AG08396 (cell line): ENCODE measurements at places on chromosomes 5 and 9.

DNA sequence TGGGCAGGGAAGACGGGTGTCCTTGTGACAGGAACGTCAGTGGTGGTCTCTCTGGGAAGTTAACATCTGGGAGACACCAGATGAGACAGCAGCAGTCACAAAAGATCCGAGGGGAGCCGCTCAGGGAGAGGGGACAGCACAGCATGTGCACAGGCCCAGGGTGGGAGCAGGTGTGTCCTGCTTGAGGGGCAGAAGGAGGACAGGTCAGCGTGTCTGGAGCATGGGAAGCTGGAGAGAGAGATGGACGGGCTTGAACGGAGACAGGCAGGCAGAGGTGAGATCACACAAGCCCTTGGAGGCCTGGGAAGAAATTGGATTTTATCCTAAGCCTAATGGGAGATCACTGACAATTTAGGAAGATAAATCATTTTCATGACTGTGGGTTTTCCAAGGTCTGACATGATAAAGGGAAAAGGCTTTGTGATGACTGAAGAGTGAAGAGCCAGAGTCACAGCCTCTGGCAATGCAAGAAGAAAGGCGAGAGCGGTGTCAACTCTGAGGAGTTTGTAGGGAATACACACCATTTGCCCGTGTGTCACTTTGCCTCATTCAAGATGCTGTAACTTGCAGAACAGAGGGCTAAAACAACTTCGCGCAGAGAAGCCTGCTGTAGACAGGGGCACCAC, 88.3 kb downstream of the FSTL4 start:
- DNase-seq, result no peak

- DNase-seq, result no peak
These were observed 18.9 kb upstream of the LRRC14B start for GRCh38 chr5:172421-172820.

GRCh38 chr9:19442240-19442639, 33.4 kb downstream of the ACER2 start:
- no peak for DNase-seq

DNA sequence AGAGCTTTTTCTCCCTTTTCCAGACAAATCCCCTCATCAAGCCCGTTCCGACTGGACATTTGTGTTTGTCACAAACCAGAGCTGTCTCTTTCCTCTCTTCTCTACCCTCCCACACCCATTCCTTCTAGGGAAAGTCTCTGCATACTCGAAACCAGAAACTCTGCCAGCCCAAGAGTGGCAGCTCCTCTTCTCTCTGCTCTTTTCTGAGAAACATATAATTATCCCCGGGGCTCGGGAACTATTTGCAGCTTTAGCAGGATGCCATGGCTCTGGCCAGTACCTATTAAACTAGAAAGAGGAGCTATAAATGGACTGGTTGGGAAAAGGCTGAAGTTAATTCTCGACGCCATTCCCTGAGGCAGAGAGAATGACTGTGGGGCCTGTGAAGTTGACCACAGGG, 82.6 kb downstream of the SH3PXD2B start:
- no peak for DNase-seq

DNA sequence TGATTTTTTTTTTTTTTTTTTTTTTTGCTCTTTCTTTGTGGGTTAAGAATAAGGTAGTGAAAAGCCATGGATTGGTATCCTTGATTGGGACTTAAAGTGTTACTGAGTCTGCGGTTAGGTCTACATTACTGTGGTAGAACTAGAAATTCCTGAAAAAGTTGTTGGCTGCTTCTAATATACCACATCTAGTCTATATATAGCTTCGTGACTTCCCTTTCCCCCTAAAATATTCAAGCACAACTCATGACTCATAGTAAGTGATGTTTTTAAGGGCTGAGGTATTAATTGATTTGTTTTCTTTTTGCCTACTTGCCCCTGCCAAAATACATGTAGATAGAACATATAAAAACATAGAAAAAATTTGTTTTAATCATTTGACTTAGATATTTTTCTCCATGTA, 247.6 kb downstream of the TMEM232 start:
- peak; percentile 42 for DNase-seq

GRCh38 chr5:99795031-99795430, 740.1 kb upstream of the FAM174A start:
- DNase-seq, result no peak

DNA sequence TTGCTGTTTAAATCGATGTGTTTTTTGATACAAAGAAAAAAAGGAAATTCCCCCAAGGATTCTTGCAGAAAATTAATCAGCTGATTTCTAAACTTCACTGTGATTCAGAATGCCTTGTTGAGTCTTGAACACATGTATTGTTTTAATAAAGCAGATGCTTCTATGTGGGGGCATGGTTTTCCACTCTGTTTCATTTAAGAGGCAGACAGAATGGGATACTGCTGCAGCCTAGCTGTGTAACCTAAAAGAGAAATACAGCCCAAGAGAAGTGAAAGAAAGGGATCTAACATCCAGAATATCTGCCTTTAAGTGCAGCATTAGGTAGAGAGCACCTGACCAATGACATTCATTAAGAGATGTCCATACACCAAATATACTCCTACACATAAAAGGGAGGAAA, 365.1 kb upstream of the CCNH start:
- DNase-seq, result no peak

DNA sequence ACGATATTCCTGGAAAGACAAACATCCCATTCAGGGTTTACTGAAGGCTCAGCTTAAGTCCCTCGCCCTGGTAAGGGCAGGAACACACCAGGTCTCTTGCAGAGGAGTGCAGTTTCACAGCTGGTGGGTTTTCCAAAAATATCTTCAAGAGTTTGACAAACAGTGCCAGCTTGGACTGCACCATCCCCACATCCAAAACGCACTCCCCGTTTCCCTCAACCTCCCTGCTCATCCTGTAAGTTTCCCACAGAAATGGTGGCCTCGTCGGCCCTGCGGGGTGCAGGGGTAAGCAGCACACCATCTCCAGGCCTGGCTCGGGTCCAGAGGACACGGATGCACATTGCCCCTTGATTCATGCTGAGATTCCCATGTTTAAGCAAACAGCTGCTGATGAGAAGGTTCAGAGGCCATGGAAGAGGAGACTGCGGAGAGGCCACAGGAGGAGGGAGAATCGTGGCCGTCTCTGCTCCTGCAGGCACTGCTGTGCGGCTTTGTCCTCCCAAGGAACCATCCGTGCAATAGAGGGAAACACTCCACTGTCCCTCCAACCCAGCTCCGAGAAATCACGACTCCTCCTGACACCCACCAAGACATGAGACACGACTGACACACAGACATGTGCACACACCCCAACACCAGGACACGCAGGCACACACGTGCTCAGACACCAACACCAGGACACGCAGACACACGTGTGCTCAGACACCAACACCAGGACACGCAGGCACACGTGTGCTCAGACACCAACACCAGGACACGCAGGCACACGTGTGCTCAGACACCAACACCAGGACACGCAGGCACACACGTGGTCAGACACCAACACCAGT, 24.0 kb upstream of the SLC12A7 start:
- DNase-seq, result no peak
